ENCODE measurements at places on chromosomes 6 and 20. TPM values are rescaled to one million over a fixed set of nuclear protein-coding genes. Genes with fewer than 3 reads are reported as not detected.

The TRIM26 gene
- 58.2 TPM for polyA plus RNA-seq

The SLA2 gene
- 1.6 TPM for polyA plus RNA-seq

The SLC35D3 gene
- polyA plus RNA-seq = 0.49 TPM

The CCDC167 gene
- polyA plus RNA-seq = 18.1 TPM

The FAM83C gene
- polyA plus RNA-seq = 0.01 TPM

The BNIP5 gene
- 11.2 TPM for polyA plus RNA-seq

The ZNF292 gene
- polyA plus RNA-seq = 23.9 TPM

The PHACTR1 gene
- polyA plus RNA-seq = 5.5 TPM

The GJA1 gene
- polyA plus RNA-seq = 90.3 TPM

The NOTCH4 gene
- polyA plus RNA-seq = 8.1 TPM

The SLC35F1 gene
- polyA plus RNA-seq = 5.1 TPM

Measured in large intestine (tissue), 12 donors.